DND-41 (cell line): ENCODE measurements at places on chromosomes 5 and 9.

GRCh38 chr5:8908055-8908683 lies 637.7 kb downstream of the SEMA5A start:
- DNase-seq = peak; percentile 61

GRCh38 chr9:133787754-133788025 lies 49.5 kb upstream of the SARDH start:
- DNase-seq = no peak

DNA sequence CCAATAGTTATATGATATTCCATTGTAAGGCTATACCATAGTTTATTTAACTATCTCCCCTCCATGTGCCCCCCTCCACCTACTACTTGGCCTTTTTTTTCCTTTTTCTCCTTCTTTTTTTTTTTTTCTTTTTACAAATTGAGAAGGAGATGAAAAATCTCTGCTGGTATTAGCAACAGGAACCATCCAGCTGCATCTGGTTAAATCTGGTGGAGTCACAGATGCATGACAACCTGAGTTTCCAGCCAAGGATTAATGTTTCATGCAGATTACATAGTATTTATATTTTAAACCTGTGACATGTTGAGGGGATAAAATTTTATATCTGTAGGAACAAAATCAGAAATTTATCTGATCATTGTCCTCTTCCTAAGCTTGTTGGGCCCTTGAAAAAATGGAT lies 128.5 kb upstream of the IQGAP2 start:
- DNase-seq = no peak

GRCh38 chr5:52798938-52799337 lies 11.2 kb downstream of the ITGA1 start:
- no peak for DNase-seq

DNA sequence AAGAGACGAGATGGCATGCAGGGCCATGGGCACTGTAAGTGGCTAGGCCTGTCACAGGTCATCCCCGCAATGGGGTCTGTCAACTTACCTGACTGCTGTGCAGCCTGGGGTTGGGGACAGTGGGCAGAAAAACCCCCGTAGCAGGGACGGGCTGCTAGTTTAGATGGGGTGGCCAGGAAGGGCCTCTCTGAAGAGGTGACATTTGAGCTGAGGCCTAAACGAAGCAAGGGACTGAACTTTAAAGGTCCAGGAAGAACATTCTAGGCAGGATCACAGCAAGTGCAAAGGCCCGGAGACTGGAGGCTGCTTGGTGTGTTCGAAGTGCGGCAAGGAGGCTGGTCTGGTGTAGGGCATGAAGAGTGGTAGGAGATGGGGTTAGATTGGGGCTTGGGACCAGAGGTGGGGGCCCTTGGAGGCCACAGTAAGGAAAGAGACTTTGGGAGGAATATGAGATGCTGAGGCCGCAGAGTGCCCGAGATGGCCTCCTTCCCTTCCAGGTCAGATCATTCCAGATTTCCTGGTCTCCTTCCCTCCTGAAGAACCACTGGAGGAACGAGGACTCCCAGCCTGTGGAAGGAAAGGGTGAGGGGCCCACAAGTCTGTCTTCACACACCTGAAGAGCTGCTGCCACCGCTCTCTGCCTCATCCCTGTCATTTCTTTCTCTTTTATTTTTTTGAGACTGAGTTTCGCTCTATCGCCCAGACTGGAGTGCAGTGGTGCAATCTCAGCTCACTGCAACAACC lies 37.9 kb upstream of the SH3PXD2B start:
- DNase-seq = no peak

- DNase-seq = no peak
Measured at GRCh38 chr5:94911276-94911675, 292.8 kb downstream of the SLF1 start.

GRCh38 chr5:87151547-87151946 lies 116.1 kb upstream of the RASA1 start:
- DNase-seq = no peak

DNA sequence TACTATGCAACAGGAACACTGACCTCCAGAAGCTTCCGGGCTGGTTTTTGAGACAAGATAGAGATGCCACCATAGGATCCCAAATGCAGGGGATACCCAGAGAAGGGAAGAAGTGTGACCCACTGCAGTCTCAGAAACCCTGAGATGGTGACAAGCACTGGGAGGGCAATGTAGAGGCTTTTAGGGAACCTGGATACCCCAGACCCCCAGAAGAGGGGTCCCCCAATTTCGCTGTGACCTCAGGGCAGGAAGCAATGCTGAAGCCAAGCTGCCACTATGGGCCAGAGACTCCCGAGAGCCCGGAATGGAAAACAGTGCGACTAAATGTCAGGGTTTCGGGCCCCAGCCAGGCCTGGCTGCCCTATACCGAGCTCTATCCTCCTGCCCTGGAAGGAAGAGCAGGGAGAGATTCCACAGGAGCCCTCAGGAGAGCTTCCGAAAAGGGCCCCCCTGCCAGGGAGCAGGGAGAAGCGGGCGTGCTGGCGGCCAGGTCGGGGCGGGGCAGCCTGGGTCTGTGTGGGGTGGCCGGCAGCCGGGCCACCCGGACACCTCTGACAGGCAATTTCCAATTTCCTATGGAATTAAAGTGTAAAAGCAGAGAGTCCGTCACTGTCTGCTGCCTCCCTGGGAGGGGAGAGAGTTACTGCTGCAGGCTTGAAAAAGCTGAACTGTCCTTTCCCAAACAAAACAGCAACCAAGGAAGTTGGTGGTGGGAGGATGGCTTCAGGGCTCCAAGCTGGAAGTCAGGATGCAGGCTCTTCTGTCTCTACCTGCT lies 154.2 kb downstream of the FGF18 start:
- DNase-seq = no peak

DNA sequence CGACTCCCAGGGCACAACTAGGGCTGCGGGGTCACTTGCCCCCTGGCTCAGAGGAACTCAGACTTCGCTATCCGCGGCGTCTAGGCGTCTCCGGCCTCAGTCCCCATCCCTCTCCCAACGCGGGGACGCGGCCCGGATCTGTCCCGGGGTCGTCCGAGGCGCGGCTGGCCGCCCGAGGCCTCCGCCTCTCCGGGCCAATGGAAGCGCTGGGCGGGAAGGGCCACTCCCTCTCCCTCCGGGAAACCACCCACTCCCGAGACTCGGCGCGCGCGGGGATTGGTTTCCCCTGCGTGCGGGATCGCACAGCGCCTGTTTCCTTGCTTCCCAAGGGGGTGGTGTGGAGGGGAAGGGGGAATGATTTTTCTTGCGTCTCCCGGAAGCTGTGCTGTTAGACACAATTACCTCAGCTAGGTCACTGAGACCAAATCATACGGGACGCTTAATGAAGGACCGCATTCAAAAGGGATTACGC lies 38.3 kb downstream of the NR2F1 start:
- DNase-seq = no peak

GRCh38 chr5:104843822-104844221 lies 1281.2 kb upstream of the NUDT12 start:
- DNase-seq = no peak

DNA sequence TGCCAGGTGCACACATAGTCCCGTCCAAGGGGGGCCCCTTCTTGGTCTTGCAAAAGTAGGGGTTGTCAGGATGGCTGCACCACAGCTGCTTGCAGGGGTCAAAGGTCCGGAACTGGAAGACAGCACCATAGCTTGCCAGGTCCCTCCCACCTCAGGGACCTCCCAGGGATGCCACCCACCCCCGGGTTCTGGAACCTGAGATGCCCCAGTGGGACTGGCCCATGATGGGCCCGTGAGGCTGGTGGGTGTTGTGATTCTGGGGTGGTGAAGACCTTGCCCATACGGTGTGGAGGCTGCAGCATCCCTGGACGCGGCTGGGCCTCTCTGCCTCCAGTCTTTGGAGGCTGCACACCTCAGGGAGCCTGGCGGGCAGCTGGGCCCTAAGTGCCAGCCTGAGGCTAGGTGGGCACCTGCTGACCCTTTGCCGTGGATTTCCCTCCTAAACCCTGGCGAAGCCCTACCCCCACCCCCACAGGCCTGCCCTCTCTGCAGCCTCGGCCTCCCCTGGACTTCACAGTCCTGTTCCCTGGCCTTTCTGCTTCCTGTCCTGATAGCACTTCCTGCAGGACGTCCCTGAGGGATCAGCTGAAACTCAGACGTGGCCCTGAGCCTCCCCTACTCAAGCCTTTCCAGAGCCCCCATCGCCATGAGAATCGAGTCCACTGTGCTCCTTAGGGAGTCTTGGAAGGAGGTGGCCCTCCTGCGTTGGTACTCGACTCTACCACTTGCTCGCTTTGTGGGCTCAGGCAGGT lies 92.1 kb downstream of the ZNF354C start:
- DNase-seq = no peak

DNA sequence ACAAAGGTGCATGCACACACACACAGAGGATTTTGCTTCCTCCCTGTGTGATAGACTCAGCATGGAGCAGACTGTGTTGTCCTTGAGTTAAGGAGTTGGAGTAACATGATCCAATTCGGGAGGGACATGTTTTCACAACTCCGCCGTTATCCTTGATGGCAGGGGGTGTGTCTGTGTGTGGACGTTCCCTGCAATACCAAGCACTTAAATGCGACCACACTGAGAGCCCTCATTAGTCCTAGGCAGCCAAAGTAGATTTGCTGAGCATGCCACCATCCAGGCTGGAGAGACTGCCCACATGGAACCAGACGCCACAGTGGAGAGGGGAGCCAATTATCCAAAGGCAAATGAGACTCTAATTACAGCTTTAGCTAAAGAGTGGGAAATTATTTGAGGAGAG lies 140.1 kb downstream of the DOCK2 start:
- DNase-seq = no peak

GRCh38 chr9:116390303-116391228 lies 237.0 kb downstream of the PAPPA start:
- DNase-seq = no peak
